Cortex of kidney (tissue), 1 donor: ENCODE measurements at places on chromosomes 5 and 9.

DNA sequence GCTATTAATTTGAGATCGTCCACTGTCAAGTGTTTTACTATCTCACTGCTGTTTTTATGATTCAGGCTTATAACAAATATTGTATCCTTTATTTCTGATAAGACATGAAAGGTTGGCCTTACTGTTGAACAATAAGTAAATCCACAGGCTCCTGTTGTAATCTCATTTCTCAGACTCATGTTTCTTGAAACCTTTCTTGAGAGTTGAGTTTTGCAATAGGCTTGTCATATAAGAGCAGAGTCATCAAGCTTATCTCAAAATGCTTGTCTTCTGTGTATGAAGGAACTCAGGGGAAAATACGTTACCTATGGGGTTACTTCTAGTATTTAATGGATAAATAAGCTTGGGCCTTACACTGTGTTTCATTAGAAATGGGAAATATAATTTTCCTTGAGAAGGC lies 9.2 kb upstream of the TLX3 start:
- DNase-seq, result no peak

GRCh38 chr9:6590334-6590733 lies 55.2 kb downstream of the GLDC start:
- DNase-seq, result no peak

DNA sequence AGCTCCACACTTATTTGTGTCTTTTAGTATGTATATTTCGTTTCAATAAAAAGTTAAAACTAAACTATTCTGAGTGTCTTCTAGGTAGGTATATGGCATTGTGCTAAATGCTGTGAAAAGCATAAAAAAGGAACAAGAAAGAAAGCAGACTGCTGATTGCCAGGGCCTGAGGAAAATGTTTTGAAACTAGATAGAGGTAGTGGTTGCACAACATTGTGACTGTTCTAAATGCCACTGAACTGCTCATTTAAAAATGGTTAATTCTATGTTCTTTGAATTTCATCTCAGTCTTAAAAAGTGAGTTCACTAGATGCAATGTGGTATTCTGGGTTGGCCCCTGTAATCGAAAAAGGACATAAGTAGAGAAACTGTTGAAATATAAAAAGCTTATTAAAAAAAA lies 2.6 kb upstream of the ALAD start:
- no peak for DNase-seq

DNA sequence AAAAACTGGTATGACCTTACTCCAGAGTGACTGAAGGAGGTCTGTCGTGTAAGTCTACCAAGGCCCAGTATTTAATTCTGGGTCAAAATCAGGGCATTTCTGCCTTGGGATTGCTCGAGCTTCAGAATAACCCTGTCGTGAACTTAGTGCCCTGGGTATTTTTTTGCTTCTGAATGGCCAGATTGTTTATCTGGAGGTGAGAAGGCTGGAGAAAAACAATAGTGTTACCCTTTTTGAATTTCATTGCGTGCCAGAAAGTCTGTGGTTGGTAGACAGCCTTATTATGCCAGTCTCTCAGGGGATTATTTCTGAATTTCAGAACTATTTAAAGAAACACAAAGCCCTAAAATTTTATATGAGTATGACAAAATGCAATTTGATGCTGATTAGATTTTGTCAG lies 323.4 kb downstream of the CSNK1G3 start:
- DNase-seq, result no peak

DNA sequence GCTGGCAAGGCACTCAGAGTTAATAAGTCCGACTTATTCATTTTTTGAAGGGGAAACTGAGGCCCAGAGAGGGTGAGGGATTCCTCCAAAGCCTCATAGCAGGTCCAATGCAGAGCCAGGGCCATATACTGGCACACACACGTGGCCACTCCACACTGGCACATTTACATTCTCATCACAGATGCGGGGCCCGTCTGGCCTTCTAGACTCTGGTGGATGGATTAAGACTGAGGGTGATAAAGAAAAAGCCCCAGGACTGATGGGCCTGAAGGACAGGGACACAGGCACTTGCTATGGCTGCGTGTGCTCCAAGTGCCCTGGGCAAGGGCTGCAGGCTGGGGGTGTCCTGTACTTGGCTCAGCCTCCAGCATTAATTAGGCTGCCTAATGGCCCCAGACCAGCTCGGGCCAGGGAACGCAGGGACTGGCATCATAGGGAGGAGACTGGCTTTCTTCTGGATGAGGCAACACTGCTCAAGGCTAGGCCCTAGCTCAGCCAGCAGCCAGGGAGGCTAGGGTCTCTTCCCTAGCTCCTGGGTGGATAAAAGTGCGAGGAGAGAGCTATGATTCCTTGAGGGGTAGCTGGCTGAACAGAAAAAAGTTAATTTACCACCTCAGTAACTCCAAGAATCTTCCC lies 28.5 kb upstream of the CSF1R start:
- DNase-seq, result no peak

- no peak for DNase-seq
Measured at GRCh38 chr5:7827610-7828009, 23.3 kb downstream of the CFAP90 start.

GRCh38 chr9:118929287-118929686 lies 439.9 kb downstream of the BRINP1 start:
- no peak for DNase-seq

GRCh38 chr9:81601639-81602623 lies 87.4 kb downstream of the TLE1 start:
- no peak for DNase-seq

DNA sequence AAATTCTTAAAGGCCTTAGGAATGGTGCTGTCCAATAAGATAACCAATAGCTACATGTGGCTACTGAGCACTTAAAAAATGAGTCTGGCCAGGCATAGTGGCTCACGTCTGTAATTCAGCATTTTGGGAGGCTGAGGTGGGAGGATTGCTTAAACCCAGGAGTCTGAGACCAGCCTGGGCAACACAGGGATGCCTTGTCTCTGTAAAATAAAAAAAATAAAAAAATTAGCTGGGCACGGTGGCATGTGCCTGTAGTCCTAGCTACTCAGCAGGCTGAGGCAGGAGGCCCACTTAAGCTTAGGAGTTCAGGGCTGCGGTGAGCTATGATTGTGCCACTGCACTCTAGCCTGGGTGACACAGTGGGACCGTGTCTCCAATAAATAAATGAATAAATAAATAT lies 1.3 kb upstream of the SLC22A5 start:
- no peak for DNase-seq

DNA sequence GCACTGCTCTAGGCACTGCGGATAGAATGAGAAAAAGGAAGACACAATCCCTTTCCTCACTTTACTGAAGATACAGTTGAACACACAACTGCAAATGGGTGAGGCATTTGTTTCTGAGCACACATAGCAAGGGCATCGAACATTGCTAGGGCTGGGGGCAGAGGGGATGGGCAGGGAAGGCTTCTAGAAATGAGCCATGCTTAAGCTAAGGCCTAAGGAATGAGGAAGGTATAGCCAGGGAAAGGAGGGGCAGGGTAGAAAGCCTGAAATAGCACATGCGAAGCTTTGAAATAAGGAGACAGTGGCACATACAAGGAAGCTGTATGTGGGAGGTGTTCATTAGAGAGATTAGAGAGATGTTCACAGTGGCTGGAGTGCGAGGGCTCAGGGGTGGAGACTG lies 92.7 kb downstream of the KIF4B start:
- DNase-seq, result no peak

DNA sequence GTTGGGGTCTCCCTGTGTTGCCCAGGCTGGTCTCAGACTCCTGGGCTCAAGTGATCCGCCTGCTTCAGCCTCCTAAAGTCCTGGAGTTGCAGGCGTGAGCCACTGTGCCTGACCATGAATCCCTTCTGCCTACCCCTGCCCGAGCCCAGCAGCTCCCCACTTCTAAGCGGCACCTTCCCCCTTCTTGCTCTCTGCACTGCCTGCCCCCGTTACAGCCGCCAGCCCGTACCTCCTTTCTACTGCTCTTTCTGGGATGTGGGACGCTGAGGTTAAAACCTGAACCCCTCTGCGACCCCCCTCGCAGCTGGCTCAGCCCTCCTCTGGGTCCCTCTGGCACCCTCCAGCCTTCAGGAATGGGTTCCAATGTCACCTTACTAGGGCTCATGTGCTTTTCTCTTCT lies 249.6 kb downstream of the PBX3 start:
- no peak for DNase-seq

- DNase-seq, result no peak
Measured at GRCh38 chr9:134936346-134937163, 18.8 kb upstream of the FCN1 start.

GRCh38 chr5:172881691-172882370 lies 47.8 kb downstream of the ERGIC1 start:
- DNase-seq, result no peak

- DNase-seq, result no peak
Measured at GRCh38 chr9:95047452-95048224, 269.9 kb downstream of the FANCC start.
